ENCODE measurements at places on chromosomes 7 and 10.

- no peak for DNase-seq
Measured at GRCh38 chr7:26440233-26441001, 148.8 kb downstream of the SNX10 start.

DNA sequence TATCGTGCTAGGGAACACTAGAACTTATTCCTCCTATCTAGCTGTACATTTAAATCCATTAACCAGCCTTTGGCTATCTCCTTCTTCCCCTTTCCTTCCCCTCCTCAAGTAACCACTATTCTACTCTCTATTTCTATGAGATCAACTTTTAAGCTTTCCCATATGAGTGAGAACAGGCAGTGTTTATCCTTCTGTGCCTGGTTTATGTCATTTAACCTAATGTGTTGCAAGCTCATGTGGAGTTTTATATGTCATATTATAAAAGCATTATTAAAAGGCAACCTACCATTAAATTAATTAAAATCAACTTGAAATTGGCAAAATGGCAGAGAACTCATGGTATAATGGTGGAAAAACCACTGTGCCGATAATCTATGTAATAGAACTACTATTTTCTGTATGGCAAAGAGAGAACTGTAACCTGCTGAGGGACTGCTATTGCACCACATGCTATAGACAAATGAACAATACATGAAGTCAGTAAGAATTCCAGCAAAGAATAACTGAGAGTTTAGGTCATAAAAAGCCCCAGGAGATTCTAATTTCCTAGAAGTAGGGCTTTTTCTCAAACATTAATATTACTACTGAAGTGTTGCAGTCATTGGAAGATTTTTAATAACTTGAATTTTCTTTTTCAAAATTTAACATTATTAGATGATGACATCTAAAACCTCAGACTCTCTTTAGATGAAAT, 81.8 kb downstream of the LRRN3 start:
- DNase-seq, result no peak

DNA sequence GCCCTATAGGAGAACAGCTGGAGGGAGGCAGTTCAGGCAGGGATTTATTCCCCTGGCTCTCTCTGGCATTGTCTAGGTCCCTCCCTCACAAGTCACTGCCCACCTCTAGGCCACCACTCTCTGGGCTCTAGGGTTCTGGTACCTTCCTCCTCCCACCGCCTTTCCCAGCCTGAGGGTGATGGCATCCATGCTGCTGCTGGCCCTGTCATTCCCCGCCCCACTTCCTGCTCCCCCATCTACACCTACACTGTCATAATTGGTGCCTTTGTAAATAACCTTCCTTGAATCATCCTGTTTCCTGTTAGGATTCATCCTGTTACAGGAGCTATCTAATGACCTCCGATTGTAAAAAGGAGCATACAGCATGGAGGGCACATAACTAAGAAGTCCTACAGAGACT, 303.3 kb upstream of the COBL start:
- DNase-seq, result no peak

DNA sequence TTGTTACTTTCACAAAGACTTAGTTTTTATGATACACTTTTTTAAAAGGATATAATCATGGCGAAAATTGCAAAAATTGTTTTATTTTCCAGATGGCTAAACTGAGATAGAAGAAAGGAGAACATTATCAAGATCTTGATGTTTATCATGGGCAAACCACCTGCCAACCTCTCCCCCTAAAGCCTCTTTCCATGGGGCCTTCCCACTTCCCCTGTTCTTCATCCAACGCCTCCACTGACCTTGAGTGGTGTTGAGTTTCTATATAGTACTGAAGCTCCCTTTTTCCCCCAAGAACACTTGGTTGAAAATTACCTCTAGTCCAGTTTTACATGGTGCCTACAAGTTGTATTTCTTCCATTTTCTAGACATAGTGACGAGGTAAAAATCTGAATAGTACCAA, 5.0 kb downstream of the CREB3L2 start:
- DNase-seq, result no peak

GRCh38 chr7:6422926-6423632, 24.7 kb downstream of the DAGLB start:
- no peak for DNase-seq

DNA sequence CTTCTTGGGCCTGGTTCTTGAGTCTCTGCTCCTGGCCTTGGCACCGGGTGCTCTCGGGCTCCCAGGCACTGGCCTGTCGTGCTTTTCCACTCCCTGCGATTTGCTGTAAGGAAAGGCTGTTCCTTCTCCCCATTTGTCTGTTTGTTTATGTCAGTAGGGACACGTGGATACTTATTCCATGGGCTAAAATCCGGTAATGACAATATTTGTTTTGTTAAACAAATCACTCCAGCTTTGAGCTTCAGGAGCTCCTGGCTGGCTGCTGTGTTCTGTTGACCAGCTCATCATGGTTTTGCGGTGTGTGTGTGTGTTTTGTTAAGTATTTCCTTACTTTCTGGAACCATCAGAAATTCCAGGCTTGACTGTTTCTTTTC, 17.5 kb upstream of the JAKMIP3 start:
- DNase-seq, result no peak

DNA sequence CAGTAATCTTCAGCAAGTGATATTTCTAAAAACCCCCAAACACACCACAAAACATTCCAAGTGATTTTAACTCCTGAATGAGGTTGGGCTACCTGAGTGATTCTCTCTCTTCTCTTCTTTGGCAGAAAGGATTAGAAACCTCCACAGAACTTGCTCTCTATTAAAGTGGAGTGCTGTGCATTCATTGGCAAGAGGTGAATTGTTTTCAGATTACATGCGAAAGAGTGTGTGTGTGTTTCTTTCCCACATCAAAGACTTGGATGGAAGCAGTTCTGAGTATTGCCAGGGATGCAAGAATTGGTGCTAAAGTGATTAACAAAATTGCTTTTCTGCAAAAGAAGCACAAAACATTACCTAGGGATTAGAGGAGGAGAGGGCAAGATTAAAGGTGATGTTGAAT, 13.1 kb upstream of the FBXW4 start:
- no peak for DNase-seq

DNA sequence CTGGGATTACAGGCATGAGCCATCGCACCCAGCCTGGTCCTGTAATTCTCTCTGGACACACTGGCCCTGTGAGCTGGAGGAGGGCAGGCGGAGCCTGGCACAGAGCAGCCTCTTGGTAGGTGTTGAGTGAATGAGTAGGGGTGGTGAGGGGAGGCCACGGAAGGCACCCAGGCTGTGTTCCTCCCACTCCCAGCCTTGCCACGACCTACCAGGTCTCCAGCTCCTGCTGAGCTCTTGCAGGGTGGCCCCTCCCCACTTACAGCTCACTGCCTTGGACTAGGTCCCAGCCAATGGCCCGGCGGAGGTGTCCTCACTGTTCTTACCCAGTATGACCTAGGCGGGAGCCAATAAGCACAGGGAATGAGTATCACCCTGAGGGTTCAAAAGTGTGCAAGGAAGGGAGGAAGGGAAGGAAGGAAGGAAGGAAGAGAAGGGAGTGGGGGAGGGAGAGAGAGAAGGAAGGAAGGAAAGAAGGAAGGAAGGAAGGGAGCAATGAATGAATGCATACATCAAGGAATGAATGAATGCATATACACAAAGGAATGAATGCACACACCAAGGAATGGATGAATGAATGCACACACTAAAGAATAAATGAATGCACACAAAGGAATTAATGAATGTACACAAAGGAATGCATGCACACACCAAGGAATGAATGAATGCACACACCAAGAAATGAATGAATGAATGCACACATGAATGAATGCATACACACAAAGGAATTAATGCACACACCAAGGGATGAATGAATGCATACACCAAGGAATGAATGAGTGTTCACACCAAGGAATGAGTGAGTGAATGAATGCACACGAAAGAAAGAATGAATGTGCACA, 45.5 kb downstream of the GTF2IRD1 start:
- DNase-seq, result no peak

GRCh38 chr7:114930107-114930661, 8.3 kb downstream of the MDFIC start:
- DNase-seq, result no peak

DNA sequence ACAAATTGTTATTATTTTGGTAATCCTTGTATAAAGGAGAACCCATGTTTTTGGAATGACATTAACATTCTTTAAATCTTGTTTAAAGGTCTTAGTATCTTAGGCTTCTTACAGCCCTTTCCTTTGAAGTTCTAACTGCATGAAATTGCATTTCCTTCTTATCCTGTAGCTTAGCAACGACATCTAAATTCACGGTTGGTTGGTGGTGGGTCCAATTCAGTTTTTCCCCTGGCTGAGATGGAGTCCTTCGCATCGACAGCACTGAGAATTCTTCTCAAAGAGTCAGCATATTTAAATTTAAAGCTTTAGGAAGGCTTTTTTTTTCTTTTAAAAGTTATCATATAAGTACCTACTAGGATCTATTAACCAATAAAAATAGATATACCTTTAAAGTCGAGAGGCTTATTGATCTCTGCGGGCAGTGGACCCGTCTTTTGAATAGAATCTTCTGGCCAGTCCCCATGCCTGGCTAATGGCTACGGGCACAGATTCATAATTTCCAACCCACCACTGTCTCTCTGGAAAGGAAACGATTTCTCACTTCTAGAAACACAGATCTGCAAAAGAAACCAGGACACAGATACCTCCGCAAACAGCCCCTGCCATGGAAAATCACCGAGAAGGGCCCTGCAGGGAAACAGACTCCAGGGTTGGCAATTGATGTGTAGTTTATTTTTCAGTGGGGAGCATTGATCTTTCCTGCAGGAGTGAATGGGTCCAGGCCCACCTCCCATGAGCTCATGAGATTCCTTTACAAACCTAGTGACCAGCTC, 63.4 kb downstream of the RAMP3 start:
- no peak for DNase-seq

- no peak for DNase-seq
Measured at GRCh38 chr7:158021836-158022235, 565.8 kb downstream of the PTPRN2 start.

- no peak for DNase-seq
Measured at GRCh38 chr10:132392811-132393694, 3.9 kb upstream of the PWWP2B start.

DNA sequence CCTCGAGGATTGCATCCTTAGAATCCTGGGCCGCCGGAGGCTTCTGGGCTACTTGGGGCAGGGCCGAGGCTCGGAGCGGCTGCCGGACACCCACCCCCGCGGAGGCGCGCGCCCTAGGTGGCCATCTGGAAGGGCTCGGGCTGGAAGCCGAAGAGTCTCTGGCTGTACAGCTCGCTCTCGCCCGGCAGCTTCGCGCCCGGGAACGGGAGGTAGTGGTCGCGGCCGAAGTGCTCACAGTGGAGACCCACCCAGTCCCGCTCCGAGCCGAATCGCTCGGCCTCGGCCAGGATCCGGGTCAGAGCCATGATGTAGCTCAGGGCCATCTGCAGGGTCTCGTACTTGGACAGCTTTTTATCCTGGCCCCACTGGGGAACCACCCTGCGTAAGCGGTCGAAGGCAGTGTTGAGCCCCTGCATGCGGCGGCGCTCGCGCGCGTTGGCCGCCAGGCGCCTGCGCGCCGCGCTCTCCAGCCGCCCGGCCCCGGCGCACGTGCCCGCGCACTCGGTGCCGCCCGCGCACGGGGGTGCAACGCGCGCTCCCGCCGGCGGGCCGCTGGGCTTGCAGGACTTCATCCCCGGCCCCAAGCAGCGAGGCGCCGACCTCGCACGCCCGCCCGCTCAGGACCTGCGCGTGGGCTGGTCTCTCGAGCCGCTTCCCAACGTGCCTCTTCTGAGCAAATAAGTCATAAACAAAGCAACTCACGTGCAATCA, 652 bp downstream of the ATOH7 start:
- peak; percentile 63 for DNase-seq

DNA sequence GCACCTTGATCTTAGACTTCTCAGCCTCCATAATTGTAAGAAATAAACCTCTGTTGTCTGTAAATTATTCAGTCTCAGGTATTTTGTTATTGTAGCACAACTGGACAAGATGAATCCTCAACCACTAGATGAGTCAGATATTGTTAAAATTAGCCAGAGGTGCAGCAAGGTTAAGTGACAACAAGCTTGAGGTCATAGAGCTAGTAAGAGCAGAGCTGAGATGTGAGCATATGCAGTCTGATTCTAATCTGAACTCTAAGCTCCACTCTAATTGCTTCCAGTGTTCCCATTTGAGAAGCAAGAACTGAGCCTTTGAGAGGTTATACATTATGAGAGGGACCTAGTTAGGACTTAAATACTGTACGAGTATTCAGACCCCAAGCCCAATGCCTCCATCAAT, 93.1 kb downstream of the FZD1 start:
- DNase-seq, result no peak

DNA sequence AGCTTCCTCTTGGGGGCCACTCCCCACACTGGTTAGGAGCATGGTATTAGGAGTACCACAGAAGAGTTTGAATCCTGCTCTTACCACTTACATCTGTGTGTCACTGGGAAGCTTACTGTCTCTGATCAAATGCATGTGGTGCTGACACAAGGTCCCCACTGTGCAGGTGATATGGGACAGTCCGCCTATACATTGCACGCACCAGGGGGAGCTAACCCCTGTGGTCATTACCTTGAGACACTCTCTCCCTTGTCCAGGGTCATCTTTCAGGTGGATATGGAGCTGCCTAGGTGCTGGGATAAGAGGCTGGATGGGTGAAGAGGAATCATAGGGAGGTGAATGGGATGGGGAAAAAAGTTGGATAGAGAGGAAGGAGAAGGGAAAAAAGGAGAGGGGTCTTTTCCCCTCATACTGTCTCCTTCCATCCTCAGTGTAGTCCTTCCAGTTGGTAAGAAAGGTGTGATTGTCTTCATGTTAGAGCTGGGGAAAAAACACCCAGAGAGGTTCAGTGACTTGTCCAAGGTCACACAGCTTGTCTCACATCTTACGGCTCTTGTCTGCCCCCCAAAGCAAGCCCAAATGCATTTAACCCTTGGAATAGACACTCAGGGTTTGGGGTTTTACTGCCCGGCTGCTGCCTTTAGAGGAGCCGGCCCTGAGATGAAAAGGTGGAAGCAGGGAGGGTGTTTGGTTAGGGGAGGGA, 125.9 kb downstream of the CDH23 start:
- peak; percentile 2 for DNase-seq

DNA sequence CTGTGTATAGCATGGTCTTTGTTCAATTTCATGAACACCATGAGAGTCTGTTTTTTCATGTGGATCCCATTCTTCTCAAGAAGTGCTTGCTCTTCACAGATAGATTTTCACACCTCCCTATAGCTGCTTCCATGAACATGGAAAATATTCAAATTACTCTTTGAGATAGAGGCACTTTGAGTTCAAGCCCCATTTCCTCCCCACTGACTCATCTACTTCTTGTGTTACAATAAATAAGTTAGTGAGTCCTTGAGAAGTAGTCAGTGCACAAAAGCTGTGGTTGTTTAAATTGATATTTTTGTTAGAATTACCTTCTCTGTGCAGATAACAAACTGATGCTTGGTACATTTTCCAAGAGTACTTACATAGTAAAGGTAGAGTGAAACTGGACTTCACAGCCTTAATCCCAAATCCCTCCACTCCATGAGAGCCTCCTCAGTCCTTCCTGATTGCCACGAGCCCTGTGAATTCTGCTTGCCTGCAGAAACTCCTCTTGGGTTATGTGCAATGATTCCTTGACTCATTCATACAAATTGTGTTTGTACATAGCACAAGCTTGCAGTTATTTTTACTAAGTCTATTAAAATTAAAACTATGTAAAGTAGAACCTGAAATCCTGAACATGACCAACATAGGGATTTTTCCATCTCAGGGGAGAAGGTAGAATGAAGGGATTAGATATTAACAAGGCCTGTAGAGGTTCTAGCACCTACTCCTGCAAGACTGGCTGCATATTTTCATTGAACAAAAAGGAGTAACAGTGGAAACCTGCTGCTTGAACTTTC, 496.2 kb downstream of the TNS3 start:
- no peak for DNase-seq

Measured in mucosa of descending colon (tissue), 3 donors.